ENCODE measurements at places on chromosomes 2 and 18. TPM values are rescaled to one million over a fixed set of nuclear protein-coding genes. Genes with fewer than 3 reads are reported as not detected.

GRCh38 chr2:3079959-3080948, 297.4 kb downstream of the EIPR1 start:
- no peaks in the 10 kb centered on the region for H3K27me3 ChIP-seq
- H3K4me3 ChIP-seq, result no peak overlapping the region
- no peaks in the 10 kb centered on the region for H3K36me3 ChIP-seq
- no peaks in the 10 kb centered on the region for H3K4me1 ChIP-seq
- DNase-seq, result no peak

The IL1RL1 gene
- total RNA-seq, result under 0.01 TPM

DNA sequence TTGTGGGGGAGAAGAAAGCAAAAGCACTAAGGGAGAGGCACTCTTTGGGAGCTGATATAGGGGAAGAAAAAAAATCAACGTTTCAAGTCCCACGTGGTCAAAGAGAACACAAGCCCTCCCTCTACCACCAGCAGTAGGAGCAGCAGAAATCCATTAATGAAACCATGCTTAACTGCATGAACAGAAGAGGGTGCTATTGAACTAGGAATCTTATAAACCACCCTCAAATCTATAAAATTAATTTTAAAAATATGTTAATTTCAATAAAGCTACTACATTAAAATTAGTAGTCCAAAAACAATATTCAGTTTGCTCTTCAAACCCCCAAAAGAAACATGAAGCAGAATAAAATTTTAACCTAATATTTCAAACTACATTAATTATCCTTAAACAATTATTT, 147.8 kb downstream of the TMEM18 start:
- H3K36me3 ChIP-seq, result no peaks in the 10 kb centered on the region
- H3K27ac ChIP-seq, result no peak overlapping the region
- H3K4me1 ChIP-seq, result no peaks in the 10 kb centered on the region
- no peak overlapping the region for H3K4me3 ChIP-seq

DNA sequence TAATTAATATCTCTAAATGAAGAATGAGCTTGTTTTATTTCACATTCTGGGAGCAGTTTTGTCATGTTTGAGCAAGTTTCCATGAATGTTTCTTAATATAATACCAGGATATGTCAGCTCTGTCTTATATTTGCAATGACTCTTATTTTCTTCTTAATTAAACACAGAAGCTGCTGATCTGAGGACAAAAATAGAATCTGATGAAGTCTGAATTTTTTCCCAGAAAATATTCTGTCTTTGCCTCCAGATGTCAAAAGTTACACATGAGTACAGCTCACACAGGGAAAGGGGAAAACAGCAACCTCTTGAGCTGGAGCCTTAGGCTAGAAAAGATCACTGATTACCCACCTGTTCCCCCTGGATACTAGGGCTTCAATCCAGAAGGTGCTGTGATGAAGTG, 606.6 kb upstream of the SYT4 start:
- H3K4me3 ChIP-seq, result no peak overlapping the region
- H3K4me1 ChIP-seq, result peaks cover 2% of the 10 kb centered on the region
- no peaks in the 10 kb centered on the region for H3K36me3 ChIP-seq
- DNase-seq, result no peak
- H3K27me3 ChIP-seq, result no peaks in the 10 kb centered on the region

DNA sequence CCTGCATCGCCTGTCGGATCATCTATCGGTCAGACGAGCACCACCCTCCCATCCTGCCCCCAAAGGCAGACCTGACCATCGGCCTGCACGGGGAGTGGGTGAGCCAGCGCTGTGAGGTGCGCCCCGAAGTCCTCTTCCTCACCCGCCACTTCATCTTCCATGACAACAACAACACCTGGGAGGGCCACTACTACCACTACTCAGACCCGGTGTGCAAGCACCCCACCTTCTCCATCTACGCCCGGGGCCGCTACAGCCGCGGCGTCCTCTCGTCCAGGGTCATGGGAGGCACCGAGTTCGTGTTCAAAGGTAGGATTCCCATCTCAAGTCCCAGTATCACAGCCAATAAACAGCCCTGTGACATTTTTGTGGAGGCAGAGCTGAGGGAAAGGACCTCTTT, 31.0 kb downstream of the APCDD1 start:
- no peak overlapping the region for H3K27ac ChIP-seq
- DNase-seq, result no peak
- H3K4me1 ChIP-seq, result no peaks in the 10 kb centered on the region
- no peak overlapping the region for H3K4me3 ChIP-seq

The ALMS1 gene
- 30.8 TPM for total RNA-seq

The PRSS56 gene
- not detected for total RNA-seq

The ZNF532 gene
- 30.0 TPM for total RNA-seq

The CCDC150 gene
- 3.8 TPM for total RNA-seq

The MROH2A gene
- total RNA-seq, result not detected

- no peaks in the 10 kb centered on the region for H3K36me3 ChIP-seq
- peak within 1 kb of the TSS; percentile 96 for H3K4me3 ChIP-seq
- DNase-seq, result peak; percentile 98
- no peaks in the 10 kb centered on the region for H3K27me3 ChIP-seq
These were observed at the start of gene SLC39A10 for GRCh38 chr2:195656859-195657633. Gene SLC39A10 (plus strand): TSS chr2:195657226. CDS start chr2:195680043, 22,817 bp downstream.

DNA sequence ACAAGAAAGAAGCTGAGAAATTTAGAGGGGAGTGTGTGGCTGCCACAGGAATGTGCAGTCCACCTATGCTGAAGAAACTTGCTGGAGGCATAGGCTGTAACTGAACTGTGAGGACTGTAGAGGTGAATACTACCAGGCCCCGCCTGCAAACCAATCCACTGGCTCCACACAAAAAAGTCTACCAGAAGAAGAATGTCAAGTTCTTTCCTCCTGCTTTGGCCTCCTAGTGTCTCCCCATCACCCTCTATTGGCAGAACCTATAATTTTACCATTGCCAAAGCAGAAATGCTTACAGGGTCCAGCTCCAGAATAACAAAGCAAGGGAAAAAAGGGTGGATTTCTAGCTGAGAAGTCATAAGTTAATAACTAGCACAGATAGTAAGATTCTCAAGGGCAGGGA, 5.9 kb upstream of the ATP5MC3 start:
- no peaks in the 10 kb centered on the region for H3K36me3 ChIP-seq
- H3K27ac ChIP-seq, result no peak overlapping the region
- peak; percentile 11 for DNase-seq
- H3K4me3 ChIP-seq, result no peak overlapping the region

The GDF7 gene
- total RNA-seq, result under 0.01 TPM

- DNase-seq, result peak; percentile 17
- no peaks in the 10 kb centered on the region for H3K36me3 ChIP-seq
- no peaks in the 10 kb centered on the region for H3K4me1 ChIP-seq
These were observed 84.9 kb upstream of the EPB41L3 start for GRCh38 chr18:5628512-5629255.

- DNase-seq, result peak; percentile 87
- peaks cover 7% of the 10 kb centered on the region for H3K36me3 ChIP-seq
- H3K27me3 ChIP-seq, result no peaks in the 10 kb centered on the region
- no peak overlapping the region for H3K27ac ChIP-seq
- H3K4me3 ChIP-seq, result no peak overlapping the region
These were observed 39.1 kb downstream of the CUL3 start for GRCh38 chr2:224545884-224546644.

The LINC00305 gene
- not detected for total RNA-seq

The FAM124B gene
- not detected for total RNA-seq

DNA sequence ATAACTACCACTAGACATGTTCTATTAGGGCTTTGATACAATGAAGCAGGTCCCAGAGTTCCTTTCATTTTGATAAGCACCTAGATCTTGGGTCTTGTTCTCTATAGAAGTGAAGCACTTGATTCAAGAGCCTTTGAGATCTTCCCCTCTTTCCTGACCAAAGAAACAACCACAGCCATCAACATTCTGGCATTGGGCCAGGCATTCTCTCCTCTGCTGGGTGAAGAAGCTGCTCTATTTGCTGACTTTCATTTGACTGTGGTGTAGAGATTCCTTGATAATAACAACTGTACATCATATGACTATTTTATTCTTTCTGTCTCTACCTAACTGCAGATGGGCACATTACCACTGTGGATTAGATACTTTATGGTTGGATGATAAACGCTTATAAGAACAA, 96.6 kb upstream of the LYPD1 start:
- no peaks in the 10 kb centered on the region for H3K27me3 ChIP-seq
- H3K27ac ChIP-seq, result no peak overlapping the region
- H3K4me1 ChIP-seq, result no peaks in the 10 kb centered on the region
- no peak overlapping the region for H3K4me3 ChIP-seq

- peak; percentile 24 for DNase-seq
- H3K4me3 ChIP-seq, result no peak overlapping the region
- no peaks in the 10 kb centered on the region for H3K36me3 ChIP-seq
- H3K27ac ChIP-seq, result no peak overlapping the region
- no peaks in the 10 kb centered on the region for H3K27me3 ChIP-seq
These were observed 146.4 kb downstream of the FTCDNL1 start for GRCh38 chr2:199704358-199705238.

DNA sequence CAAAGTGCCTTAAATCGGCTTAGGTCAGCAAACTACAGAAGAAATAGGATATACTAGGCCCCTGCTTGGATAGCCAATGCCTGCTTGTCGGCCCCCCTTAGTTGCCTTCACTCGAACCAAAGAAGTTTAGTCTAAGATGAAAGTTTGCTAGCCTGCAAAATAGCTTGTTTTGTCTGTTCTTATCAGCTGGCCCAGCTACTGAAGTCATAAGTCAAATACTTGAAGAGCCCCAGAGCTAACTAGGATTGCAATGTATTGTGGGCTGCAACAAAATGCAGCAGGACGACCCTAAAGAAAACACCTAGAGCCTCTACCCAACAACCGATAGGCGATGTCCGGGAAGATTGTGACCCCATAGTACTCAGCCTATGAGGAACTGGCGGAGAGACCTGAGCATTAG, 183.5 kb upstream of the HS6ST1 start:
- no peaks in the 10 kb centered on the region for H3K4me1 ChIP-seq
- H3K36me3 ChIP-seq, result no peaks in the 10 kb centered on the region
- no peak for DNase-seq
- no peak overlapping the region for H3K4me3 ChIP-seq
- H3K27me3 ChIP-seq, result peaks cover 9% of the 10 kb centered on the region

The ACKR3 gene
- total RNA-seq, result not detected

DNA sequence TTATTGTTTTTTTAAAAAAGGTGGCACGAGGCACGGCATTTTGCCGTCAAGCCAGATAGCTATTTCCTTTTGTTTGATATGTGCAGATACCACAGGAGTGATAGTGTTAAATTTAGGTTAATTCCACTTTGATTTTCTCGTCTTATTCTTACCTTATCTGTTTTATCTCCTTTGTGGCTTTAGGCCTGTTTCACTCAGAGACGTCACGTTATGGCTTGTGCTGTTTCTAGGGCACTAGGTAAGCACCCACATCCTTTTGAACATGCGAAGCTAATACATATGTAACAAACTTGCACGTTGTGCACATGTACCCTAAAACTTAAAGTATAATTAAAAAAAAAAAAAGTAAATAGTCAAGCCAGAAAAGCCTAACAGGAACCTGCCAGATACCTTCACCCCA, 57.8 kb downstream of the C18orf63 start:
- peaks cover 21% of the 10 kb centered on the region for H3K27me3 ChIP-seq
- H3K36me3 ChIP-seq, result no peaks in the 10 kb centered on the region
- no peak overlapping the region for H3K4me3 ChIP-seq
- H3K27ac ChIP-seq, result no peak overlapping the region

The LYPD1 gene
- total RNA-seq, result 79.7 TPM

DNA sequence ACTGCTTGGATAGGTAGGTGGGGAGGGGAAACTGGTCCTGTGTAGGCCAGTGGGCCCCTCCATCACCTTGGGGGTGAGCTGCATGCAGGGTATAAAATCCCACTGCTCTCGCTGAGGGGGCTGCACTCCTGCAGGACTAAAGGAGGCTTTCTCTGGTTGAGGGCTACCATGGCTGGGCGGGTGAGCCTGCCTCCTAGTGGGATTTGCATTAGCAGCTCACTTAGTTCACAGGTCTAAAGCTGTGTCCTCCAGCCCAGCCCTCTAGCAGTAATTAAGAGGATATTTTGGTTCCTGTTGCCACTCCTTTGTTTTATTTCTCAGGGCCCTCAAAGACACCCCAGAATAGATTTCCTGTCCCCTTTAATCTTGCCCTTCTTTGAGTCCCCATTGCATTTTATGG, 24.6 kb downstream of the TMEM127 start:
- no peak overlapping the region for H3K4me3 ChIP-seq
- no peak overlapping the region for H3K27ac ChIP-seq
- no peaks in the 10 kb centered on the region for H3K27me3 ChIP-seq
- no peak for DNase-seq

The ITGB6 gene
- total RNA-seq, result under 0.01 TPM

DNA sequence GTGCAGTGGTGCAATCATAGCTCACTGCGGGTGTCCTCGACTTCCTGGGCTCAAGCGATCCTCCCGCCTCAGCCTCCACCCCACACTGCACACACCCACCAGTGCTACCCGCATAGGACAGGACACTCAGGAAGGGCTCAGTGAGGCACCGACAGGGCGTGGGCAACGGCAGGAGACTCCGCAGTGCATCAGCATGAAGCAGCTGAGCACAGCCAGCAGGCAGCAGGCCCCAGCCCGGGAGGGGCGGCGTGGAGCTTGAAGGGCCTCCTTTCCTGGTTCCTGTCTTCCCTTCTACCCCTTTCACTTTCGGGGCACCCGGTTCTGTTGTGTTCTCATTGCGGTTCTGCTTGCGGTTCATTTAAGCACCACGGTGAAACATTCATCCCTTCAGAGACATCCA, 89.8 kb downstream of the ZNF516 start:
- peaks cover 22% of the 10 kb centered on the region for H3K36me3 ChIP-seq
- H3K27ac ChIP-seq, result no peak overlapping the region
- no peak overlapping the region for H3K4me3 ChIP-seq
- no peaks in the 10 kb centered on the region for H3K4me1 ChIP-seq
- H3K27me3 ChIP-seq, result no peaks in the 10 kb centered on the region

The OST4 gene
- 386 TPM for total RNA-seq

Measured in IMR-90 (cell line).